ENCODE measurements at places on chromosomes 2 and 18. TPM values are rescaled to one million over a fixed set of nuclear protein-coding genes. Genes with fewer than 3 reads are reported as not detected.
A peak's percentile ranks its signal among the peaks of the same experiment; 100 is the strongest.

TMEM182 gene
- 4.2 TPM for total RNA-seq

MRPL44 gene
- total RNA-seq: 47.6 TPM

SNORC gene
- 3.4 TPM for total RNA-seq

DNA sequence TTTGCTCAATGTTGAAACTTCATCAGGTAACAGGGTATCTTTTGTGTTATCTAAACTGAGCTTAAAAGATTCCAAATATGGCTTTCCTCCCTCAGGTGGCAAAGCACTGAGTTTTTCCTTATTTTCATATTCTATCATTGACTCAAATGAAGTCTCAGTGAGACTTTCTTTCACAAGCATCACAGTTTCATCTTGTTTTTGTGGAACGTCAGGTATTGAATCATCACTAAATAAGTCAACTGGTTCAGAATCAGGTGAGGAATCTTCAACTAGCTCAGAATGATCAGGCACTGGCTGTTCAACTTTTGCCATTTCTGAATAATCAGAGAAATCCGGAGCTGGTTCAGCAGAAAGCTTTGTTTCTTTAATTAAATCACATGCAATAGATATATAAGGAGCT lies 24.6 kb downstream of the RTN4 start:
- H3K36me3 ChIP-seq: no peaks in the 10 kb centered on the region
- no peak overlapping the region for H3K4me3 ChIP-seq
- no peak for DNase-seq
- H3K27me3 ChIP-seq: no peaks in the 10 kb centered on the region

- H3K27me3 ChIP-seq: no peaks in the 10 kb centered on the region
- H3K4me3 ChIP-seq: no peak overlapping the region
- no peak overlapping the region for H3K27ac ChIP-seq
- DNase-seq: no peak
- H3K4me1 ChIP-seq: peaks cover 80% of the 10 kb centered on the region
- no peaks in the 10 kb centered on the region for H3K36me3 ChIP-seq
These were observed 115.8 kb upstream of the MGAT5 start for GRCh38 chr2:134138115-134138514.

GRCh38 chr2:183078464-183079138 lies at the start of gene DUSP19:
DUSP19 (plus strand) TSS chr2:183078747; CDS start chr2:183078934, 187 bp downstream.
- H3K4me1 ChIP-seq: peaks cover 21% of the 10 kb centered on the region
- no peaks in the 10 kb centered on the region for H3K36me3 ChIP-seq
- peak; percentile 94 for DNase-seq
- peak within 1 kb of the TSS; percentile 94 for H3K27ac ChIP-seq
- H3K27me3 ChIP-seq: no peaks in the 10 kb centered on the region
- H3K4me3 ChIP-seq: peak within 1 kb of the TSS; percentile 81

DNA sequence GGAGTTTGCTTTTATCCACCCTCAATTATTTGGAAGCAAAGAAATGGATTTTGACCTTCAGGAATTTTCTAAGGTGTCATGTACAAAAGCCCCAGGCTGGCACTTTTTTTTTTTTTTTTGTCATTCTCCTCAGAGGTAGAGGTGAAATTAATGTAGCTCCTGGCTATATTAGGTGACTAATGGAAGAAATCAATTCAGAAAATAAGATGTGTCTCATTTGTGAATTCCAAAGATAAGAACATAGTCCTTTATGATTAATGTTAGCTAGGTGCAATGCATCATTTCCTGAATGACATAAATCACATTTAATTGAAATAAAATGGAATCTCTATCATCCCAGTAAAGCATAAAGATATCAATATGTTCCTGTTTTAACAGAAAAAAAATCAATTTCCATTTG lies 477.6 kb downstream of the FBXO15 start:
- no peak for DNase-seq
- no peaks in the 10 kb centered on the region for H3K27me3 ChIP-seq
- H3K4me1 ChIP-seq: no peaks in the 10 kb centered on the region
- H3K36me3 ChIP-seq: peaks cover 4% of the 10 kb centered on the region

GRCh38 chr2:3594493-3595281 lies at the start of gene COLEC11:
COLEC11 (plus strand) TSS chr2:3595112; CDS start chr2:3604341, 9,229 bp downstream.
- H3K36me3 ChIP-seq: peaks cover 20% of the 10 kb centered on the region
- no peaks in the 10 kb centered on the region for H3K27me3 ChIP-seq
- H3K4me1 ChIP-seq: peaks cover 4% of the 10 kb centered on the region
- peak; percentile 66 for DNase-seq

CRYGC gene
- not detected for total RNA-seq

RGPD4 gene
- 0.05 TPM for total RNA-seq

C2orf66 gene
- total RNA-seq: not detected
